SW480 (cell line): ENCODE measurements at places on chromosomes 3 and 15.

DNA sequence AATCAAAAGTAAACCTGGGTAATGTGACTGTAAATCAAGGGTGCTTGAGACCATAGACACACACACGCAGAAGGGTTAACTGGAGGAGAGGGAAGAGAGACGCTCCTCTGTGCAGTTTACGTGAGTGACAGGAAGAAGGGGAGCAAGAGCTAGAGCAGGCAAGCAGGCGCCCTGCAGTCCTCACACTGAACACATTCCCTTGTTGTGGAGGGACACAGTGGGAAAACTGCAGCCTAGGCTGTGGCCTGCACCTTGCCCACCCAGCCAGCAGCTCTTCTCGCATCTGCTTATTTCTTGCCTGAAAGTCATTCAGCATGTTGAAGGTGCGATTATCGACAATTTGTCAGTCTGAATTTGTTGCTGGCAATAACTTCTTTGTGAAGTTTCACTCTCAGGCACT lies 24.2 kb downstream of the SOX2 start:
- DNase-seq: no peak

- DNase-seq: no peak
These were observed 231.9 kb downstream of the DTWD1 start for GRCh38 chr15:49852756-49853155.

GRCh38 chr3:13277196-13277813 lies 142.8 kb downstream of the NUP210 start:
- DNase-seq: no peak

DNA sequence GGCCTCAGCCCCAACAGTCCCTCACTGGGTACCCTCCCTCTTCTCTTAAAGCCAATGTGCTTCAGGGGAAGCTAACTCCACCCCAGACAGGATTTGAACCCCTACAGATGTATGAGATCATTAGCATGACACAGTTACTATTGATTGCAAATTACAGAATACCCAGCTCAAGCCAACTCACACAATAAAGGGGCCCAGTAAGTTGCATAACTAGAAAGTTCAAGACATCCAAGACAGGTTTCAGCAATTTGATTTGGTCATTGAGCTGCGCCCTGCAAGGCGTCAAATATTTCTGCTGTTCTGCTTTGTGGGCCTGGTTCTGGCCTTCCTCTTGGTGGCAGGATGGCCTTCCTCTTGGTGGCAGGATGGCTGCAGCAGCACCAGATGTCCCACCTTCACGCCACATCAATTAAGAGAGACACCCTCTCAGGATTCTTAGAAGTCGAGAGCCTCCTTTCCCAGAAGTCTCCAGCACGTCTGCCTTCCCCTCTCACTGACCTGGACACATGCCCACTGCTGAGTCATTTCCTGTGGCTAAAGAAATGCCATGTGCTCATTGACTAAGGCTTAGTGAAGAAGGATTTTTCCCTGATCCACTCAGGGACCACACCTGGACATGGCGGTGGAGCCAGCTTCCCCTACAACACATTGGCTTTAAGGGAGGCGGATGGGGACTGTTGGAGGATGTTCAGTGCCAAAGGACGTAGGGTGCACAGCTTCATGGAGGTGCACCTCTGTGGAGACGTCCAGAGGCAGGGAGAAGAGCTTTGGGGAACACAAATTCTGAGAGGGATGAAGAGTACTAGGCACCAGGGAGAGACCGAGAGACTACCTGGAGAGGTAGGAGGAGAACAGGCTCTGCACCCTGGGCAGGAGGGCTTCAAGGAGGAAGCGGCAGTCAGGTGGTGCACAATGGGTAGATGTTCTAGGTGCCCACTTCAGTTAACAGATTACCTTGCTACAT lies 49.1 kb downstream of the DNASE1L3 start:
- DNase-seq: peak; percentile 81

DNA sequence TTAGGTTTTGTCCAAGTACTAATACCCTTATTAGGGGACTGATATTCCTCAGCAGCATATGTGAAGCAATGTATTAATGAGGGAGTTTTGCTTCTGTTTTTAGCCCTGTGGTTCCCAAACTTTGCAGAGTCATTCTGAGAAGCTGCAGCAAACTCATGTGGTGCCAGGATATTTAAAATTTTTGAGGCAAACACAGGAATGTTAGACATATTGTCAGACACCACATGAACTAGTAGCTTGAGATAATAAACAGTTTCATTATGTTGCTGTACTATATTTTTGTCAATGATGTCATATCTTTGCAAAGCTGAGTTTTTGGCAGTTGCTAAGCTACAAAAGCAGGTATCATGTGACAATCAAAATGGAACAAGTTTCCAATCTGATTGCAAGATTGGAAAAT lies 36.6 kb downstream of the ATP6V1A start:
- peak; percentile 54 for DNase-seq

GRCh38 chr3:13200946-13201345 lies 127.7 kb upstream of the IQSEC1 start:
- DNase-seq: no peak

- no peak for DNase-seq
These were observed 22.5 kb upstream of the PLXND1 start for GRCh38 chr3:129629011-129629410.

- DNase-seq: peak; percentile 77
These were observed 451 bp downstream of the CHCHD4 start for GRCh38 chr3:14124223-14124614.

DNA sequence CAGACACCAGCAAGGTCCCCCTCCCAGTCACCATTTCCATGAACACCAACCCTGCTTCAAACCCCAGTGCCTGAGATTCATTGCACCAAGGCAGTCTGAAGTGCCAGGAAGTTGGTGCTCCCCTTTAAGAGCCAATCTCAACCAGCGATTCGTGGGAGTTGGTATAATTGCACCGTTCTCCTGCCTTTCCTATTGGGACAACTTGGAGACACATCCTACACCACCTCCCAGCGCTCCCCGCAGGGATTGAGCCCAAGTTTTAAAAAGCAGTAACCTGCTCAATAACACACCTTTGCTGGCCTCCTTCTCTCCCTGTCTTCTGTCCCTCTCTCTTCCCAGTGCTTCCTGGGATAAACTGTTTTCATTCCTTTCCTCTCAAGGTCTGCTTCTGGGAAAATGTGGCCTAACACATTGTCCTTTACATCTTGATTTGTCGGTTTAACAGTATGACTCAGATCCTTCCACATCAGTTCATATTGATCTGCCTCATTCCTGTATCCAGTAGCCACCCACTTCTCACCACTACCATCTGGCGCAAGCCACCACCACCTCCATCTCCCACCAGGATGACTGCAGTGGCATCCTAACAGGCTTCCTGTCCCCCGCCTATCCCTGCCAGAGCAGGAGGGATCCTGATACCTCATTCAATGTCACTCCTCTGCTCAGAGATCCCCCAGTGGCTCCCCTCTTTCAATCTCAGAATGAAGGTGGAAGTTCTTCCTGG lies 37.8 kb upstream of the HRH1 start:
- DNase-seq: no peak

DNA sequence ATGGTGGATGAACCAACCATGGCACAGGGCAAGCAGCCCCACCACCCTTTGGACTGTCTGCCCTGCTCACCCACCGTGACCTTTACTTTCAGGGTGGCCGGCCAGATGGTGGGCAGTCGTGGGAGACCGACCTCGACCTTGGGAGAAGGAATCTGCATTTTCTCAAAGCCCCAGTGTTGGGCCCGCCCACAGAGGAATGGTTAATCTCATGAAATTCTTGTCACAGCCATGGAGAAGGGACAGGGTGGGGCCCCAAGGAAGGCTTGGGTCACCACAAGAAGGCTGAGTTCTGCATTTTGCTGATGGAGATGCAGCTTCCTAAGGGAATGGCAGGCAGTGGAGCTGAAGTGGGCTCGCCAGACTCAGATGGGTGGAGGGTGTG lies 2.9 kb downstream of the PLXND1 start:
- DNase-seq: no peak

- no peak for DNase-seq
These were observed 163.4 kb upstream of the SEMA6D start for GRCh38 chr15:47553947-47554346.

GRCh38 chr15:41581110-41581509 lies 22.1 kb downstream of the TYRO3 start:
- DNase-seq: no peak

DNA sequence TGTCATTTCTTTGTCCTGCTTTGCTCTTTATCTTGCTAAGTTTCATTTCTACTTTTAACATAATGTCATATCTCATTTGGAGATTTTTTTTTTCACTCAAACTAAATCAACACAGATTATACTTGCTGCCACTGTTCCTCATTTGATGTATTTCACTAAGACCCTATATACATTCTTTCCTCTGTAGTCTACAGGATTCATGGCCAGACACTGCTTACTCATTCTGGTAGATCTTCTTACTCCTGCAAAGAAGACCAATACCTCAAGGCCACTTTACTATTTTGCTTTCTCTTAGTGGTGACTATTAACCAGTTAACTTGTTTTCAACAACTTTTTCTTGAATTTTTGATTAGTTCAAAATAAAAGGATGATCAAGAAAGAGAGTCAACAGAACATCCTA lies 26.6 kb downstream of the SLC24A5 start:
- DNase-seq: no peak

DNA sequence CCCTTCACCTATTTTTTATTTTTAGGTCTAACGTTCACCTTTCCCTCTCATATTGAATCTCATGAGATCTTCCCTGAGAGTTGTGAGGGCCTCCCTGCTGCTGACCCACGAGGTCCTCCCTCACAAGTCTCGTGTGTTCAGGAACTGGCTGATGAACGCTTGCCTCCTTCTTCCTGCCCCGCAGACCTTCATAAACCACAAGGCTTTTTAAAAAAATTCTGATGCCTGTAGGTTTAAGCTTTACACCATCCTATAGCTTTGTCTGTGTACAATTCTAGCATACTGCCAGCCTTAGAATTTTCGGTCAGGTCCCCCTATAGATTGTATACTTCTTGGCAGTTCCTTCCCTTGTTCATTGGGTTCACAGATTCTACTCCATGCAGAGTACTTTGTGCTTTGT lies 50.5 kb downstream of the CHST2 start:
- DNase-seq: no peak

DNA sequence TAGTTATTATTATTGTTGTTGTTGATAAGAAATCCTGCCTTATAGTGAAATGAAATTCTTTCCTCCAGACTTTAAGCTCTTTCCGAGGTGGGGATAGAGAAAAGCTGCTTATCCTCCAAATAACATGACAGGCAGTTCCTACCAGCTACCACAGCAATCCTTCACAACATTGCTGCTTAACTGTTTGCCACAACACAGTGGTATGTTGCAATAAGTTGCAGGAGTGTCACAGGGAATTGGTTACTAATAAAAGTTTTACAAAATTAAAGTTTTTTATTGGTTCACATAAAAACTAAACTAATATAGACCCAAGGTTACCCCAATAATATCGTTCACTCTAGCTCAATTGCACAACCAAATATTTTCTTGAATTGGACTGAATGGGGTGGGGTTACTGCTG lies 57.4 kb upstream of the ICE2 start:
- no peak for DNase-seq

- no peak for DNase-seq
These were observed 34.0 kb downstream of the SCG5 start for GRCh38 chr15:32675466-32675865.

DNA sequence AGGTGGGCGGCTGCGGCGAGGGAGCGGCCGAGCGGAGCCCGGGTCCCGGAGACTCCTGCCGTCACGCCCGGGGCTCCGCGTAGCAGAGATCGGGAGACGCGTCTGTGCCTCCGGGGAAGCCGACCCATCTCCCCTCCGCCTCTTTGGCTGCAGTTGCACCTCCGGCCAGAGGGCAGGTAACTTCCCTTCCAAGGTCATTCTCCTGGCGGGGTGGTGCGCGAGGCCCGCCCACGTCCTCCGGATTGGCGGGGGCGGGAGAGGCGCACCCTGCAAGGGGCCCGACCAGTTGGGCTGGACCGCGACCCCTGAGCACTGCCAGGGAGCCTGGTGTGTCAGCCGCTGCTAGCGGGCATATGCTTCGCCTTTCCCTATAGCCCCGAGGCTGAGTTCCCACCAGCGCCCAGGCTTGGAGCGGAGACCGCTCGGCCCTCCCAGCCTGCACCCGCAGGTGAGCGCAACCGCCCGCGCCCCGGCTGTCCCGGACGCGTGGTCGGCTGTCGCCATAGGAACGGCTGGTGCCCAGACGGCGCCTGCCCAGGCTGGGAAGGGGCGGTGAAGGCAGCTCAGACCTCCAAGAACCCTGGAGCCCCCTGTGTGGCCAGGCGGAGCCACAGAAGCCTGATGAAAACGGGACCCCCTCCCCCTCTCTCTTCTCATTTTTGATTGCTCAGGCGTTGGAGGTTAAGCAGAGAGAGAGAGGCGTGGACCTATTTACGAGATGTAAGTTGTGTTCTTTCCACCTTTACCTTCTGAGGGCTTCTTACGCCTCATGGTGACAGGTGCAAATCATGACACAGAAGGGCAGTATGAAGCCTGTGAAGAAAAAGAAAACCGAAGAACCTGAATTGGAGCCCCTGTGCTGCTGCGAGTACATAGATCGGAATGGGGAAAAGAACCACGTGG lies 453 bp downstream of the ZDHHC23 start:
- peak; percentile 69 for DNase-seq

DNA sequence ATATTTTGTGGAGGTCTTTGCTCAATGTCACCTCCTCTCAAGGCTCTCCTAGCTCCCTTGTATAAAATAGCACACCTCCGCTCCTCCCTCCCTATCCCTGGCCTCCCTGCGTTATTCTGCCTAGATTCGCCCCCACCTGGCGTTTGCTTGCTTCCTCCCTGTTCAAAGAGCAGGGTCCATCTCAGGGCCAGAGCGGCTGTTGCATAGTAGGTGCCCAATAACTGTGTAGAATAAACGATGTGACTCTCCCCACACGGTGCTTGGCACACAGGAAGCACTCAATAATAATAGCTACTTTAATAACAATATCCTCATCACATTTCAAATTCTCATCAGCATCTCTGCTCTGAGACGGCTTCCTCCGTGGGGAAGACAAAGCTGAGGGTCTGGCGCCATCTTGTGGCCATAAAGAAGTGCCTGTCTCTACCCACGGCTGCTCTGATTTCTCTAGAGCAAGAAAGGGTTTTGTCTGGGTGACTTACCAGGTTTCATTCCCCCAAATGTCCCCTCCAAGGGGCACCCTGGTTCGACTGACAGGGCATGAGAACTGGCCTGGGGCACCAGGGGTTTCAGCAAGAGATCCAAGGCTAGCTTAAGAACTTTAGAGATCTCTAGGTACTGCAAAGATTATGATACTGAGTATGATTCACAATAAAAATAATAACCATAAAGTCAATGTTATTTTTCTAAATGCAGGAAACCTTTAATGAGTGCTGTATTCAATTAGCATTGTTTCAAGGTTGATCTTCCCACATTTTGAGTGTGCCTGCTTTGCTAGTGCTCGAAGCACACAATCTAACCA lies 16.1 kb downstream of the CD276 start:
- peak; percentile 69 for DNase-seq

DNA sequence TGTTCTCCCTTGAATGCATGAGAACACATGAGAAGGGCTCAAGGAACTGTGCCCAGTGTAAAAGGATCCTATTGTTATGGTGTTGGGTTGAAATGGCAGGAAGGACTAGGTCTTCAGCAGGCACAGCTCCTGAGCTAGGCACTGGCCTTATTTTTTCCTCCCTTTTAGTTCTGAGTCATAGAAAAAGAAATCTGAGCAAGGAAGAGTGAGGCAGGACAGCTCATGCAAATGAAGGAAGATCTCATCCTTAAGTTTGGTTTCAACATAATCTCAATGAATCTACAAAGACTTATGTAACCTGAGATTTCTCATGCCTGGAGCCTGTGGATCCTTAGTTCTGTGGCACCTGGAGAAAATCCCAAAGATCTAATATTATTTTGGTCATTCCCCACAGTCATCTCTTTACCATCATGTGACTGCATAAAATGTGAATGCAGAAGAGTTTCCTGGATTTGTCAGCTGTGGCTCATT lies 188.6 kb upstream of the TBL1XR1 start:
- no peak for DNase-seq
